ENCODE measurements at places on chromosomes 7 and 10.

GRCh38 chr10:26890956-26891355 lies 30.2 kb upstream of the ABI1 start:
- peak; percentile 38 for DNase-seq

GRCh38 chr10:104941662-104942061 lies 300.6 kb downstream of the SORCS3 start:
- no peak for DNase-seq

GRCh38 chr7:2437537-2438148 lies 34.2 kb downstream of the CHST12 start:
- no peak for DNase-seq

DNA sequence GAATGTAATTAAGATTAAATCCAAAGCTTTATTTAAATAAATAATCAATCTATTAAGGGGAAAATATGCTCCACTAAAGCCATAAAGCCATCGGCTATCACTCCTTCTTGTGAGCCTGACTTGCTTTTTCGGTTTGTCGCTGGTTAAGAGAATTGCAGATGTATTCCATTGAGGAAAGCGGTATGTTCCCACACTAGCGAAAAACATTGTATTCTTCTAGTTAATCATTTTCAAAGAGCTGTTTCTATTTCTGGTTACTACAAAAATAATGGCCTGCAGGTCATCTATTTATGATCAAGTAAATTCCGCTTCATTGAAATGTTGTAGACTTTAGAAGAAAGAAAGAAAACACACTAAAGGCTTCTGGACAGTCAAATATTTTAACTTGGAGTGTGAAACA lies 173.4 kb downstream of the CACNB2 start:
- no peak for DNase-seq

GRCh38 chr7:73429622-73430505 lies 3.7 kb upstream of the FZD9 start:
- no peak for DNase-seq

All from thyroid gland (tissue), 4 donors.